ENCODE measurements at places on chromosomes 2 and 18.

- no peak for DNase-seq
Observed at GRCh38 chr2:59177748-59178147, 936.6 kb upstream of the FANCL start.

DNA sequence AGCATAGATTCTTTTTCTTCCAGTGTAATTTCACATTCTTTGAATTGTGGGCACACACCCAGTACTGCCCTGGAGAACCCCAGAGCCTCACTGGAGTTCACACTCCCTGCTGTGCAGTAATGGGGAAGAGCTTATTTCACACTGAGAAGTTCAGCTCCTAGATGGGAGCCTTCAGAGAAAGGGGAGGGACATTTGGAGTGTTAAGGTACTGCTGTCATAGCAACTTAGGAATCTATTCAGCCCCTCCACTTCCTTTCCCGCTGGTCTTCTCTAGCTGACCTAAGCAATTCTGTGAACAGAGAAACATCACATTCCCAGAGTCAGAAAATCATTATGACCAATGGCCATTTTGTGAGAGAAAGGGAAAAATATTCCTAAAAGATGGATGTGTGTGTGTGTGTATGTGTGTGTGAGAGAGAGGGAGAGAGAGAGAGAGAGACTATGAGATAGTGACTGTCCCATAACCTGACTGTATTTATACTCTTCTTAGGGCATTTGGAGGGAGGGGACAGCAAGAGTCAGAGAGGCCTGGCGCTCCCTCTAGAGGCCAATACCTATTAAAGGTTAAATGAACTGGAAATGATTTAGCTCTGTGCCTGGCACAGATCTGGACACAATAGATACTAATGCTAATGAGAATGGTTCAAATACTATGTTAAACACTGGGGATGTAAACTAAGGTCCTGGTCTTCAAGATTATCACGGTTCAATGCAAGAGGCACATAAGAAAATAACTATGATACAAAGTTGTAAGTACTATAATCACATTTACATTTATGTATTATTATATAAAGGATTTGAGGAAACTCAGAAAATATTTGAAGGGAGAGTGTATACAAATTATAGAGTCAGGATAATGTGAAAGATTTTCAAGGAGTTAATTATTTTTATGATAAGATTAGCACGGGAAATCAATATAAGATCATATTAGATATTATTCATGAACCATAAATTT, 41.5 kb upstream of the RPE start:
- DNase-seq: peak; percentile 61

- no peak for DNase-seq
Observed at GRCh38 chr18:65435534-65435933, 315.3 kb upstream of the CDH7 start.

- peak; percentile 77 for DNase-seq
Observed at GRCh38 chr18:42925036-42925435, 190.4 kb downstream of the RIT2 start.

DNA sequence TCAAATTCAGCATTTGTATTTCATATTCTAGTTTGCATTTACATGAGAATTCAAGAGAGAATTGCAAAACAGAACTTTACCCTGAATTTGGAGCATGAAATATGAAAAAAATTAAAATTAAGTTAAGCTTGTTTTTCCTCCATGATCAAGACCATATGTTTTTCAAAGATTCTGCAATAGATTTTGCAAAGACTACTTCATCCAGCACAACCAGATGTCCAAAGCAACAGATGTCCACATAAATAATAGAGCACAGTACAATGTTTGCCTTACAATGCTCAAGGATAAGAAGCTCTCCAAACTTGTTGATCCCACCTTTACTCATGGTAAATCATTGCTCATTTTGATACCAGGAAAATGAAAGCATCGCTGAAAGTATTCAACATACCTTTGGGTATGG, 25.6 kb downstream of the FAP start:
- DNase-seq: peak; percentile 73

DNA sequence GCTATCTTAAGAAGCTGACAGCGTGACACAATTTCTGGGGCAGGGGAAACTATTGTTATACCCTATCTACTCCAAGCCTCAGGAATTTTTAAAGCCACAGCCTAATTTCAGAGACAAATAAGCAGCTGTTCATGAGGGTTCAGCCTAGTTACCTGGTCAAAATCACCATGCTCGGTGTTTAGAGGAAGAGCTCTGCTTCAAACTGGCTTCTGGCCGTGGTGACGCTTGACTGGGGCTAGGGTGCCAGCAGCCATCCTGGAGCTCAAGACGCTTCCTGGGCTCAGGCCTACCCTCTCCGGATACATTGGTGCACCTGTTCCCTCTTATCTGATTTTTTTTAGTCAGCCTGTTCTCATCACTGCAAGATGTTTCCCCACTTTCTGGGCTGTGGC, 41.7 kb downstream of the FRZB start:
- no peak for DNase-seq

DNA sequence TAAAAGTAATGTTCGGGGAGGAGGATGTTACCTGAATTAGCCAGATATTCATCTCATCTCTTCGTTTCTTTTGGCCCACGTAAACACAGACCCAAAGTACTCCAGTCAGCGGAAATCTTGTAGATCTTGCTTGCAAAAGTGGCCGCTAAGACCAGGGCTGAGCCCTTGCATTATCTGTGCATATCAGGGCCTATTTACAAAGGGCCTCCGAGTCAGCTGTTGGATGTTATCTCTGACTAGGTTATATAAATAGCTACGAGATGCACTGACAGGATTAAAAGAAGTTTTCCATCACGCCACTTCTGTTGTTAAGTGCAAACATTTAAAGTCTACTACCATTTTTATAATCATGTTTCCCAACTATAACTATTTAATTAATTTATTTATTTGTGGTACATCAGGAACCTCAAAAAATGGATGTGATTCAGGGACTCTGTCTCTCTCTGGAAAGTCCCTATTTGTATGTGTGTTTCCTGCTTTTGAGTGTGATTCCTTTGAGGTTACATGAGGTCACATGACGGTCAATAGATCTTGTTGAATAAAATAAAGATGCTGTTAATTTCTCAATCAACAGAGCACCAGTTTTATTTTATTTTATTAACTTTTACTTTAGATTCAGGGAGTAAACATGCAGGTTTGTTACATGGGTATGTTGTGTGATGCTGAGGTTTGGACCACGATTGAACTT, 46.8 kb upstream of the MBOAT2 start:
- no peak for DNase-seq

DNA sequence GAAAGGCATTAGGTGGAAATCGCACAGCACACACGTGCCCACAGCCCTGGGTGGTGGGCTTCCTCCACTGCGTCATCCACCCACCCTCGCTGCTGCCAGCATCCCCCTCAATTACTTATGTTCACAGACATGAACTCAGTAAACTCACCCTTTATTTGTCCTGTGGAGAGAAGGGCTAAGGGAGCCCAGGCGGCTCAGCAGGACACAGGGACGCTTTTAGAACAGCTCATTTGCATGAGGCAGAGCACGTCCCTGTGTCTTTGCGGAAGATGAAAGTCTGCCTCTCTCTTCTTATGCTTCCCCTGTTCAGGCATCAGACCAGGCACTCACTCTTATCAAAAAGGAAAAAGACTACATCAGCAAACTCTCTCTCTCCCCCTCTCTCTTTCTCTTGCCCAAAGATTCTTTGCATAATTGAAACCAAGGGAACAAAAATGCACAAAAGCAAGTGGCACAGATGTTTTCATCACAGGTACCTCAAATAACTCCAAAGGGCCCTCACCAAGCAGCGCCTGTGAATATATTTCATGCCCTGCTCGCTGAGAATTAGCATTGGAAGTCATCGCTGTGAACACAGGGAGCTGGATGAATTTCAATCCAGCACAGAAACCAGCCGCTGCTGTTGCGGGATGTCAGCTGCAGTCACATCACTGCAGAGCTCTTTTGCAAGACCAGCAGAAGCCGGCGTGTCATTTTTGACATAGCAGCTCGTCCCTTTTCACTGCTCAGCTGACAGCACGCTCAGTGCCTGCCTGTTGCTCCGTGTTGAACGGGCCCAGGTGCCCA, 376.3 kb upstream of the MYT1L start:
- no peak for DNase-seq

DNA sequence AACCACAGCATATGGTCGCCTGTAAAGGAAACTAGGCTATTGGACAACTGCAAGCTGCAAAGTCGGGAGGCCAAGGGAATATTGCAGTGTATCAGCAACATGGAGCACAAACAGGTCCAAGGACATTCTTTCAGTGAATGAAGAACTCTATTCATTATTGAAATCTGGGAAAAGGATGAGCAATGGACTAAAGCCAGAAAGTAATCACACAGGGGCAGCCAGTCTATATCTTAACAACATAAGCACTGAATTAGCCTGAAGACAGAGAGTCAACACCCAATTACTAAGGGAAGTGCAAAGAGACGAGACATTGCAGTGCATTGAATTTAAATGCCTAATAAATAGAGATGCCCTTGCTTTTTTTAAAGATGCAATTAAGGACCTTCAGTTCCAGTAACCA, 615.5 kb upstream of the SETBP1 start:
- DNase-seq: no peak

GRCh38 chr2:238286987-238287736, 1.2 kb downstream of the PER2 start:
- DNase-seq: peak; percentile 22

DNA sequence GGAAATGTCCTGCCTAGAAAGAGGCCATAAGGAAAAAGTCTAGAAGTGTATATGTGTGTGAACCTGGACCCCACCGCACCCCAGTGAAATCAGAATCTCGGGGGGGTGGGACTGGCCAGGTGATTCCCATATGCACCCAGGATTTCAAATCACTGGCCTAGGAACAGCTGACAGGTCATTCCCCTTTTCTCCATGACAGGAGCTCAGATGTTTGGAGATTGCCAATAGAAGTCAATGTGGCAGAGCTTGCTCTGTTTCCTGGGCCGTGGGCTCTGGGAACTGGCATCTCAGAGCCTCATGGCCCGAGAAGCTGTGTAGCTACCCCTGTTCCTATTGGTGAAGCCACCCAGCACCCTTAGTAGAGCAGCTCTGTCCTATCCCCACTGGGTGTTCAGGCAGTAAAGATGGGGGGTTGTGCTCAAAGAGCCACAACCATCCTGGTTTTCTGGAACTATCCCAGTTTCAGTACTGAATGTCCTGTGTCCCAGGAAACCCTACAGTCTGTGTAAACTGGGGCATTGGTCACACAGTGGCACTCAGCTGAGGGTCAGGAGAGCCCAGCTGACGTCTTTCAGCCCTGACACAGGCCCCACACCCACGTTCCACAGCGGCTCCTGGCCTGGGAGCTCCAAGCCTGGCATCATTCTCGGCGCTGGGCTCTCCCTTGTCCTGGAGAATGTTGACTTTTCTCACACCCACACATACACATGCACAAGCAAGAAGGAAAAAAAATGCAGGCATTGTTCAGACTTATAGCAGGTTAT, 18.9 kb downstream of the GNLY start:
- DNase-seq: peak; percentile 77

DNA sequence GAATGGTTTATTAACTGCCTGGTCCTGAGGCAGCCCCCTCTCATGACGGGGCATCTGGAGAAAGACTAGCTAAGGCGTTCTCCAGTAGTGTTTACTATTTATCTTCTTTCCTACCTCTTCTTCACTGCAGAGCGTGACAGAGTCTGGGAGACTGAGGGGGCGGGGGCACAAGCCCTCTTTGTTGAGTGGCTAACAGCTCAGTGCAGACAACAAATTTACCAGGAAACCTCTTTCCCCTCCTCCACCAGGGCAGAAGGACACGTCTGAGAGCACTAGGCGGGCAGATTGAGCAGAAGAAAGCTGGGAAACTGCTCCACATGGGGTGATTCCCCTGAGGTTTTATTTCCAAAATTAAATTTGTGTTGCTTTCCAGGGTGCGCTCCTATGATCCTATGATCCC, 322.1 kb downstream of the CNTNAP5 start:
- no peak for DNase-seq

- DNase-seq: no peak
Observed at GRCh38 chr2:212107989-212108388, 430.6 kb downstream of the ERBB4 start.

DNA sequence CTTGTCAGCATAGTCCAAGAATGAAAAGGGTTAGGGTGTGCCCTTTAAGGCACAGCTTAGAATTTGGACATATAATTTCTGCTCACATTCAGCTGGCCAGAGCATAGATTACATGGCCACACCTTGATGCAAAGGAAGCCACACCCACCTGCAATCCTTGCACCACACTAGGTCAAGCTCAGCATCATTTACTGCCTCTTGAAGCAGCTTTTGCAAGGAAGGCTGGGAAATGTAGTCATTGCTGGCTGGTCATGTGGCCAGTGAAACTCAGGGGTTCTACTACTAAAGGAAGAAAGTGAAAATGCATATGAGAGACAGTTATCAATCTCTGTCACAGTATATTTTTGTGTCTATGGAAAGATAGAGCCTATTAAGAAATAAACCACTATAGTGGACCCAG, 159.3 kb downstream of the GFPT1 start:
- no peak for DNase-seq

DNA sequence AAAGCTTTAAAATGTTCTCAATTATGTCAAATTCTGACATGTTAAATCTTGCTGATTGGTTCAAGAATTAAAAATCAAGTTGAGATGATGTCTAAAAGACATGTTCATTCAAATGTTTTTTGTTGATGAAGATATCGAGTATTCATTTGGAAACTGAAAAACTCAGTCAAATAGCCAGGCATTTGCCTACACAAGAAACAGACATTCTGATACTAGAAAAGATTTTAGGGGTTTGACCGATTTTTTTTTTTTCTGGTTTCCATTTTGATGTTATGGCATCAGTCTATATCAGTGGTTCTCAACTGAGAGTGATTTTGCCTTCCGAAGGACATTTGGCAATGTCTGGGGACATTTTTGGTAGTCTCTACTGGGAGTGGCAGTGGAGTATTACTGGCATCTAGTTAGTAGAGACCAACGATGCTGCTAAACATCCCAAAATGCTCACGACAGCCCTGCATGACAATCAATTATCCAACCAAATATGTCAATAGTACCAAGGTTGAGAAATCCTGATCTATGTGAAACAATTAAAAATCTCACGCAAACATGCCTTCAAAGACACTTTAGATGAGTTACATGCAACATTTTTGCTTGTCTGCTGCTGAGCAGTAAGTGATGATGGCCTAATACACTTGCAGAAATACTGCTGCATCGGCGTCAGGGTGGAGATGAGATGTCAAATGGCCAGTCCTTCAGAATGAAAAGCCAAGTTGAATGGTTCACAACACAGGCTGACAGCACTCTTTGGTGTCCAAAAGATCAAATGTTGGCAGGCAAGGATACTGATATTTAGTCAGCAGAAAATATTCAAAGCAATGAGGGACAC, 12.5 kb downstream of the RASGRP3 start:
- DNase-seq: no peak

GRCh38 chr2:233395687-233396086, 41.4 kb downstream of the DGKD start:
- DNase-seq: no peak

GRCh38 chr2:10497797-10498251, 49.7 kb upstream of the ODC1 start:
- peak; percentile 66 for DNase-seq

DNA sequence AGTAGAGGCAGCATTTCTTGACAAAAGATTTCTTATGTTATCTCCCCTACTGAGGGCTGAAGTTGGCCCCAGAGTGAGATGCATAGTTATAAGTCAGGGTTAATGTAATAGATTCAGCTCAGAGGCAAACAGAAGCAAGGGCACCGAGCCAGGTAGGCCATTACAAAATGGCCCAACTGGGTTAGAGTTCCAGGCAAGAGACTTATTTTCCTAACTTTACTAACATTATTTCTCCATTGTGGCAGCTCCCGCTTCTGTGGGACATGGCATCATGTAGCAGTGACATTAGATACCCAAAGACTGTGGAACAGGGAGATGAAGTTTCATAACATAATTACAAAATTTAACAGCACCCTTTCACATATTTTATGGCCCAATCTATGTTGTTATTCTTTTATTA, 27.1 kb downstream of the TSPYL6 start:
- DNase-seq: peak; percentile 43

GRCh38 chr2:73759285-73759764, 20.6 kb downstream of the DUSP11 start:
- peak; percentile 33 for DNase-seq
